ENCODE measurements at places on chromosomes 6 and 20.

DNA sequence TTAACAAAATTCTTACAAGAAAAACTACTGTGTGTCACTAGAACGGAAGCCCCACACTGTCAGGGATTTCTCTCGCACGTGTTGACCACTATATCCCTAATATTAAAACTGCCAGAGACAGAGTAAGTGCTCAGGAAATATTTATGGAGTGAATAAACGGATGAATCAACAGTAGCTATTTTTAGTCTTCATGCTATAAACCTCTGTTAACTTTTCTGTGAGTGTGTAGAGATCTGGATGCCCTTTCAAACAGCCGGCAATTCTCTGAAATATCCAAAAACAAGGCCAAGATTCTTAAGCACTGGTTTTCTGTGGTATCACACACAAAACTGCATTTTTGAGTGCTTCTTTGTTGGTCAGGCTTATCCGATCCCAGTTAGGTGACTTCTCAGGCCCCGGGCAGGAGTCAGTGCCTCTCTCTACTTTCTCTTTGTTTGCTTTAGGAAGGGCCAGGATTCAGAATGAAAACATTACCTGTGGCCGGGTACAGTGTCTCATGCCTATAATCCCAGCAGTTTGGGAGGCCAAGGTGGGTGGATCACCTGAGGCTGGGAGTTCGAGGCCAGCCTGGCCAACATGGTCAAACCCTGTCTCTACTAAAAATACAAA, 15.7 kb downstream of the ATP9A start:
- no peak for DNase-seq

GRCh38 chr6:131924881-131925474, 26.2 kb downstream of the CCN2 start:
- no peak for DNase-seq

DNA sequence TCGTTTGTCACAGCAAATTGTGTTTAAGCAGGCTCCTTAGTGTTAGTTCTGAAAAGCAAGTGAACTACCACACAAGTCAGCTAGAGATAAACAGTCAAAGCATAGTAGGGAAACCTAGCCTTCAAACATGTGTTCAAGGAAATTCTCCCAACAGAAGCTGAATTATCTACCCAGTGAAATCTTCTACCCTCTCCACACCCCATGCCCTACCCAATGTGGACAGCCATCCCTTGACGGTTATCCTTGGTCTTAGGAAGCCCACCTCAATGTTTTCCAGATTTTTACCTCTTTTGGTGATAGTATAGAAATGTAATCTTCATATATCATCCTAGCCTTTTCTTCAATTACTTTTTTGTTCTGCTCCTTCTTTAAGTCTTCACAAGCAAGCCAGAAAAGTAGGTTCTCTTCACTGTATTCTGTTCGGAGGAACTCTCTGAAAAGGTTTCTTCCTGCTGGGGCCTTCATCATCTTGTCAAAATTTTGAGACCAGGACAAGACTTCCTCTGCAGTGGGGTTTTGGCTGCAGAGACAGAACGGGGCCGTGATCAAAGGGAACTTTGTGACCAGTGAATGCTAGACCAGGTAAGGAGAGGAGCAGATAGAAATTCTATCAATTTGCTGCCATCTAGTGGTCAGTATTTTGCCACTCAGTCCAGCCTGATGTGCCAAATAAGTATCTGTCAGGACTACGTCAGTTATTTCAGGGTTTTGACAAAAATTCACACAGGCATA, 21.6 kb upstream of the MTRF1L start:
- peak; percentile 75 for DNase-seq

- DNase-seq: no peak
Measured at GRCh38 chr6:168332020-168332419, 12.4 kb upstream of the DACT2 start.

DNA sequence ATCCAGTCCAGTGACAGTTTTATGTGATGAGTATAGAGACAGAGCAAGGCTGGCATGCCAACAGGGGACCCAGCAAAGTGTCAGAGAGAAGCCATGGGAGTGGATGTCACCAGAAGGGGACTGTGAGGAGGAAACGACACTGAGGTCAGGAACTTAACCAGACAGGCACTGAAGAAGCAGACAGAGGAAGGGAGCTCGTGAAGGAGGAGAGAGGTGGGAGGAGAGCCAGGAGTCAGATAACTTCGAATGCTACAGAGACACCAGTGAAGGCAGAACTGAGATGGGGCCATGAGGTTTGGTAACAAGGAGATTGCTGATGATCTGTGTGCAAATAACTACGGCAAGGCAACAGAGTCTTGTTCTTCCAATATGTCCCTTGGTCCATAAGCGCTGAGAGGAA, 211.1 kb upstream of the FOXA2 start:
- DNase-seq: no peak

DNA sequence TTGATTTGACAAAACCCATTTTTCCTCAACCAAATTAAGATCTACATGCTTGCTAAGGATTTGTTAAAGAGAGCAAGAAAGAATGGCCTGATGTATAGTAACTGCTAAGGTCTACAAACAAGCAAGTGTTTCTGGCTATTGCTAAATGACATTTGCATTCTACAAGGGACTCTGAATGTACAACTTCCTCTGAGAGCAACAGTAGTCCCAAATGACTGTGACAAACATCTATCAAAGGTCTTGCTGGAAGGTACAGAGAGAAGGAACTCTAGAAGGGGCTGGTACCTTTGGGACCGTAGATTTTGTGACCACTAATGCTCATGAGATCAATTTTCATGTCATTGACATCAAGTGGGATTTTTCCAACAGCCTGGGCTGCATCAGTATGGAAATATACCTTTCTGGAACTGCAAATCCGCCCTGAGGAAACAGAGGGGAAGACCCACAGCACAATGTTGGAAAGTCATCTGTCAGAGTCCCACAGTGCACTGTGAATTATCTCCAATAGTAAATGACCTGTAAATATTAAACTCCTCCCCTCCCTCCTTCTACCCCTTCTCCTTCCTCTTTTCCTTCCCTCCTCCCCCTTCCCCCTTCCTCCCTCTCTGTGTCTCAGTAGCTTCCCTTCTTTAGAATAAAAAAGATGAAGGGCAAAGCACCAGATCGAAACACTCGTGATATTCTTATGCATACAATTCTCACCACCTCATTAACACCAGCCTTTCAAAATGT, 15.9 kb upstream of the CPNE1 start:
- DNase-seq: no peak

DNA sequence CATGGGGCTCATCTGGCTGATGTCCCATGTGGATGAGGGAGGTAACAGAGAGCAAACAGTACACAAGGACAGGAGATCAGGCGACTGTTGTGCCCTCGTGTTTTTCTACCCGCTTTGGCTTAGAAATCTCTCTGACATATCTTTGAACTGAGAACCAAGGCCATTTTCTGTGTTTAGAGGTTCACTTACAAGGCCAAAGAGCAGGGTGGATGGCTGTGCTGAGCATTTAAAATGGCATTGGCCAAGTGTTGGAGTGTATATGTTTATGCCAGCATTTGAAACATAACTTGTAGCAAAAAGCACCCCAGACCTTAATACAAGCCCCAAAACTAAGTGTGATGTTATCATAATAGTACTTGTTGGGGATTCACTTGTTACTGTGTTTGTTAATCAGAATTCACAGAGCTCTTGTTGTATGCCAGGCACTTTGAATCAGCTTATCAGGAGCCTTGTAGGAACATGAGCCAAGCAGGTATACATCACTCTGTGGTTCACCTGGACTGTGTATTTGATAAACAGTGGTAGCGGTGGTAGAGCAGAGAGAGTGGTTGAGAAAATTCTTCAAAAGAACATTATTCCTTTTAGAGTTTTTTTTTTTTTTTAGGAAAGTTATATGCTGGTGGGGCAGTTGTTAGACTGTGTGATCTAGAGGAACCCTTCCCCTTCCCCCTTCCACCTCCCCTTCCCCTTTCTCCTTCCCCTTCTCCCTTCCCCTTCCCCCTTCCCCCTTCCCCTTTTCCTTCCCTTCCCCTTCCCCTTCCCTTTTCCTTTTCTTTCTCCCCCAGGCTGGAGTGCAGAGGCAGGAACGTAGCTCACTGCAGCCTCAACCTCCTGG, 71.3 kb downstream of the ATRN start:
- DNase-seq: no peak

- no peak for DNase-seq
Measured at GRCh38 chr20:33843854-33844253, 32.7 kb downstream of the CHMP4B start.

GRCh38 chr6:151914484-151914883, 107.0 kb downstream of the ESR1 start:
- DNase-seq: no peak

- DNase-seq: no peak
Measured at GRCh38 chr20:53568351-53568750, 25.3 kb downstream of the ZNF217 start.

DNA sequence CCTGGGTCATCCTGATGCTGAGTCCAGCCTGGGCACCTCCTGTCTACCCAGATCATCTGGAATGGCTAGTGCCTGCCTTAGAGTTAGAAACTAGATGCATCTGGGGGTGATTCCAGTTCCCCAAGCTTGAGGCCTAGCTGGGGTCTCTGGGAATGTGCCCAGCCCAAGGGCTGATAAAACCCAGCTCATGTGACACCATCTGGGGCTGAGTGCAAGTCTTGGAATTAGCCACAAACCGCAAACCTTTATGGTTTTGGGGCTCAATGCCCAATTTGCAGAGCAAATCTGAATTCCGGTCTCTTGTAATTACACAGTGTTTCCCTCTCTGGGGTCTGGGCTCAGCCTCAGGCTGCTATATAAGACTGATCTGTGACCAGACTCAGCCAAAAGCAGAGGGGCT, at the start of gene BPIFB4:
TSS of gene BPIFB4 (plus strand) at position 385 of the 400 bp plus-strand sequence. CDS start 1,884 bp downstream, outside the sequence.
- DNase-seq: no peak

GRCh38 chr6:156260815-156261214, 516.4 kb upstream of the ARID1B start:
- DNase-seq: no peak

DNA sequence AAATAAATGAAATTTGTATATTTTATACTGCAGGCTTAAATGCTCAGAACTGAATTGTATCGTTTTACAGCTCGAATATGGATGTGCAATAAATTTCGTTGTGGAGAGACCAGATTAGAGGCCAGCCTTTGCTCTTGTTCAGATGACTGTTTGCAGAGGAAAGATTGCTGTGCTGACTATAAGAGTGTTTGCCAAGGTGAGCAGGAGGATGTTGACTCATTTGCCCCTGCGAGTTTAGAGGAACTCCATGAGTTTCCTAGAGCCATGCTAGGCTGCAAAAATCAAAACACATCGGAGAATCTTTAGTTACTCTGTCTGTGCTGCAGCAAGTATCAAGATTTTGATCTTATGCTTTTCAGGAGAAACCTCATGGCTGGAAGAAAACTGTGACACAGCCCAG, 15.4 kb downstream of the ENPP3 start:
- DNase-seq: no peak

GRCh38 chr20:41428285-41428684, 61.7 kb upstream of the EMILIN3 start:
- peak; percentile 46 for DNase-seq

DNA sequence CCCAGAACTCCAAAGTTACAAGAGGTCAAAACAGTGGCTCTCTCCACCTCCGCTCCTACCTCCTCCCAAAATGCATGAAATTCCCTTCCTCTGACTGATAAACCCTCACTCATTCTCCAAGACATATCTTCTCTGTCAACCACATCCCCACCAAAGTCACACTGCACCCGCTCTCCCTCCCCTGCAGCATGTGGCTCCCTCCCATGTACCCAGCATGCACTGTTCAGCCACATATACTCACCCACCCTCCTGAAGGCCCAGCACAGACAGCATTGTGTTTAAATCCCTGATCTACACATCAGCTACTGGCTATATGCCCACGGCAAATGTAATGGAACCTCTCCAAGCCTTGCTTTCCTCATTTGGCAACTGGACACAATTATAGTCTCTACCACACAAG, 5.5 kb upstream of the POU5F1 start:
- no peak for DNase-seq

DNA sequence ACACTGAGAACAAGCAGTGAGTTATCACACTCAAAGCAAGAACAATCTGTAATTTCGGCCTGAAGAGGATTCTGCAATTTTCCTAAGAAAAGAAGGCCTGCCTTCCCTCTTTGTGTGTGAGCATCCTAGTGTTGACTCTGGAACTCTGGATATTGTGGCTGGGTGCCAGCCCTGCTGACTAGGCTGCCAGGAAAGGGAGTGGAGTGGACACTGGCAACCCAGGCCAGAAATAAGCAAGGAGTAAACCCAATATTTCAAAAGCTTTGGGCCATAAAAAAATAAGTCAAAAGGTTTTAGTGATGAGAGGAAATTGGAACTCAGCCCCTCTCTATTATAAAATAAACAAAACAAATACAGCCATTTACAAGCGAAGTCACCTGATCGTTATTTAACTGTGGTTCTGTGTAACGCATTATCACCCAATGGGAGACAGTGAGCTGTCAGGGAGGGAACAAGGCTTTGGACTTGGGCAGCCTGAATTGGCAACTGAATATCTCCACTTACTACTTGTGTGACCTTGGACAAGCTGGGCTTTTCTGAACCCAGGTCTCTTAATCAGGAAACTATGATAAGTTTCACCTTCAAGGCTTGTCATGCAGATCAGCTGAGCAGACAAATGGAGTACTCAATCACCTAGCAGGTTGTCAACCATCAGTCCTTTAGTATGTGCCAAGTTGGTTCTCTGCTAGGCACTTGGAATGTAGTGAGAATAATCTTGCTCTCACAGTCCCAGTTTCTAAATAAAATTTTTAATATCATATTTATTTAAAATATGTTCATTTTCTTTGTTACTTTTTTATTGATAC, 196.2 kb downstream of the PAX1 start:
- DNase-seq: no peak

DNA sequence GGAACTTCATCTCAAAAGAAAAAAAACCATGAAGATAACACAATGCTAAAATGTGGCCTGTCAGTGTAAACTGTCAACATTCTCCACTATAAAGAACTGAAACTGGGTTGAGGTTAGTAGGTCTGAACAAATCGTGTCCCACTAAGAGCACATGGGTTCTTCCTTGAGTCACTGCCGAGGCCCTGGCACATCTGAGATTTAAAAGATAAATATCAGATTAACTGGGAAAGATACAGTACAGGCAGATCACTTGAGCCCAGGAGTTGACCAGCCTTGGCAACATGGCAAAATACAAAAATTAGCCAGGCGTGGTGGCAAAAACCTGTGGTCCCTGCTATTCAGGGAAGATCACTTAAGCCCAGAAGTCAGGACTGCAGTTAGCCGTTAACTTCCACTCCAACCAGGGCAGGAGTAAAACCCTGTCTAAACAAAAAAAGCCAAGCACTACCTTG, 5.6 kb downstream of the EEF1A1 start:
- no peak for DNase-seq

DNA sequence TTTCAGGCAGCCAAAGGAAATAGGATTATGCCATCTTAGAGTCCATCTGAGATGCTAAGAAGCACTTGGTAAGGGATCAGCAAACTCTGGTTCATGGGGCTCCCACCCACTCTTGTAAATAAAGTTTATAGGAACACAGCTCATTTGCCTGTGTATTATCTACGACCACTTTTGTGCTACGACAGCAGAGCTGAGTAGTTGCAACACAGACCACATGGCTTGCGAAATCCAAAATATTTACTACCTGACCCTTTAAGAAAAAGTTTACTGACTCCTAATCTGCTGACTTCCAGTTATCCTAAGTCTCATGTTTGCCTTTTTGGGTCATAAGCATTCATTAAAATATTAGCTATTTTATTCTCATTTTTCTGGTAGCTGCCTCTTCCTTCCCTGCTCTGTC, 859.0 kb downstream of the QKI start:
- DNase-seq: no peak

All from CD4-positive, alpha-beta T cell treated with Interleukin-2 at 100 ng/mL for 4 hours (primary cell).